ENCODE measurements at places on chromosomes 3 and 15. TPM values are rescaled to one million over a fixed set of nuclear protein-coding genes. Genes with fewer than 3 reads are reported as not detected.

DNA sequence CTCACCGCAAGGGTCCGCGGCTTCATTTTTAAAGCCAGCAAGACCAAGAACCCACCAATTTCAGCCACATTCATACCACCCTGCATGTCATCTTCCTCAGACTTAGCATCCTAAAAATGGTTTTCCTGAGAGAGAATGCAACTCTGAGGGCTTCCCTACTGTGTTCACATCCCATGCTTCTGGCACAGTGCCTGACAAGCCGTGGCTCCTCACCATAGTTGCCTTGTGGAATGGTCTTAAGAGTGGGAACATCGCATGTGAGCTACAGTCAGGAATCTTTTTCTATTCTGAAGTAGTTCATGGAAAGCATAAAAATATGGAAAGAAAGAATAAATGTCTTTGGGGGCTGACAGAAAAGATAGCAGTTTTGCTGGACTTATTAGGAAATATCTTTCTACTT is 120.3 kb downstream of the RAP2B start:
- DNase-seq = no peak

DNA sequence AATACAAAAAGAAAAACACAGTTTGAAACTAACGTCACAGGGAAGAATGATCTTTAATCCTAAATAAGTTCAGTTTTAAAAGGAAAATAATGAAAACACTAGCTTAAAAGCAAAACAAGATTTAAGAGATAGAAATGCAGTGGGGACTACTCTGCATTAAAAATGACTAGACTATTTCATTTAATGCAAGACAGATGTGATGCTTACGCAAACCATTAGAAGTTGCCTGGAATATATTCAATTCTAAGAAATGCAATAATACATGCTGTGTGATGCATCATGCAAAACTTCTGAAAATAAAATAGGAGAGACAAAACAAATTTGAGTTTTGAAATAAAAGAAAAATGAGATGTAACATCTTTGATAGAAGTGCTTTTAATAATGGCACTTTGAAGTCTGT is 97.6 kb upstream of the STRIT1 start:
- no peak for DNase-seq

DNA sequence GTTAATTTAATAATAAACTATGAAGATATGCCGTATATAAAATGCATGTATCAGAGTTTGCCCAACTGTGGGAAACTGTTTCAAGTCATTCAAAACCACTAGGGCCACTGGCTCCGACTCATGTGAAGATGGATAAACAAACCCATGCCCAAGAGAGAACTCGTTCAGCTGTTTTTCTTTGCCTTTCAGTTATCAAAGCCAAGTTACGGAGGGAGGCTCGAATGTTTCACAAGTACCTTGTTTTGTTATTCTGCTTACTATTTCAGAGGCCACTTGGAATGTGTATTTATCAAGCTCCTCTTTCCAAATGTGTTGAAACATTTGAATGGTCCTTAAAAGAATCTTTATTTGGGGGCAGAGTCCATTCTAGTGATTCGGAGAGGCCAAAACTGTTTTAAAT is 82.1 kb downstream of the DUT start:
- DNase-seq = no peak

- DNase-seq = peak; percentile 49
Observed at GRCh38 chr3:29153811-29154210, 127.1 kb upstream of the RBMS3 start.

MCCC1 gene
- total RNA-seq = 32.2 TPM

- no peak for DNase-seq
Observed at GRCh38 chr15:26882112-26882511, 15.2 kb downstream of the GABRA5 start.

SLC51A gene
- total RNA-seq = not detected

GRCh38 chr15:64749167-64749566 is 26.2 kb downstream of the RBPMS2 start:
- no peak for DNase-seq

DNA sequence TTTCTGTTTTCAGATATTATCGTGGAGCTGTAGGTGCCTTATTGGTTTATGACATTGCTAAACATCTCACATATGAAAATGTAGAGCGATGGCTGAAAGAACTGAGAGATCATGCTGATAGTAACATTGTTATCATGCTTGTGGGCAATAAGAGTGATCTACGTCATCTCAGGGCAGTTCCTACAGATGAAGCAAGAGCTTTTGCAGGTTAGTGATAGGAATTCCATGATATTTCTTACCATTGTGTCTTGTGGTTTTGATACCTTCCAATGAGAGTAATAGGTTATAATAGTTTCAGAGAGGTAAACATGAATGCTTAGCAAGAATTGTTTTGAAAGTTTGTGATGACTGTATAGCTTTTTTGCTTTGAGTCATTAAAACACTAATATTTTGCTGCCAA is 8.5 kb downstream of the RAB11A start:
- no peak for DNase-seq

DNA sequence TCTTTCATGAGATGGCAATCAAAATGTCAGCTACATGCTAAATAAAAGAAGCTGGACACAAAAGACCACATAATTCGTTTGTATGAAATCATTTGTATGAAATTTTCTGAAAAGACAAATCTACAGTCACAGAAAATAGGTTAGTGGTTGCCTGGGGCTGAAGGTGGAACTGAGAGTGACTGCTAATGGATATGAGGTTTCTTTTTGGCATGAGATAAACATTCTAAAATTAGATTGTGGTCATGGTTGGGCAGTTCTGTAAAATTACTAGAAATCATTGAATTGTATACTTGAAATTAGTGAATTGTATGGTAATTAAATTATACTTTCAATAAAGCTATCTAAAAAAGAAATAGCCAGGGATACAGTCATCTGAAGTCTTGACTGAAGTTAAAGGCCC is 2.7 kb upstream of the DMXL2 start:
- no peak for DNase-seq

DNA sequence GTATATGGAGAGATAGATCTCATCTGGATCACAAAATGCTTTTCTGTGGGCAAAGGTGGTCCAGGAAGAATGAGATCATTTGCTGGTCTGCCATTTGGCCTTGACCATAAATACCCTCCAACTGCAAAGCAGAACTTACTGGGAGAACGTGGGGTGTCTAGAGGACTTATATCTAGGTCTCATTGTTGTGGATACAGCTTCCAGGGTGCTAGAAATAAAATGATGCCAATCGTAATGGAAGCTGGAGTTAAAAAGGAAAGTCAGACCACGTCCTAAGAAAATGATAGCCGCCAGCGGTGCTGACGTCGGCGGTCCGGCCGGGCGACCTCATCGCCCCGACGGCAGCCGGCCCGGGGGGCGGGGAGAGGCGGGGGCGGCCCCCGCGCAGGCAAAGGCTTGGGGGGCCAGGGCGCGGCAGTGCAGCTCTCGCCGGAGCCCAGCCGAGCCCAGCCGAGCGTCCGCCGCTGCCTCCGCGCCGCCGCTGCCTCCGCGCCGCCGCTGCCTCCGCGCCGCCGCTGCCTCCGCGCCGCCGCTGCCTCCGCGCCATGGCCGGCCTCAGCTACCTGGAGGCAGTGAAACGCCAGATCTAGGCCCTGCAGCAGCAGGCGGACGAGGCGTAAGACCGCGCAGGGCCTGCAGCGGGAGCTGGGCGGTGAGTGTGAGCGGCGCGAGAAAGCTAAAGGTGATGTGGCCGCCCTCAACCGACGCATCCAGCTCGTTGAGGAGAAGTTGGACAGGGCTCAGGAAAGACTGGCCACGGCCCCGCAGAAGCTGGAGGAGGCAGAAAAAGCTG is 89.5 kb downstream of the EOMES start:
- DNase-seq = peak; percentile 57

- no peak for DNase-seq
Observed at GRCh38 chr15:33283576-33283975, 27.2 kb upstream of the RYR3 start.

GRCh38 chr3:172166261-172166660 is 126.9 kb downstream of the FNDC3B start:
- DNase-seq = no peak

DNA sequence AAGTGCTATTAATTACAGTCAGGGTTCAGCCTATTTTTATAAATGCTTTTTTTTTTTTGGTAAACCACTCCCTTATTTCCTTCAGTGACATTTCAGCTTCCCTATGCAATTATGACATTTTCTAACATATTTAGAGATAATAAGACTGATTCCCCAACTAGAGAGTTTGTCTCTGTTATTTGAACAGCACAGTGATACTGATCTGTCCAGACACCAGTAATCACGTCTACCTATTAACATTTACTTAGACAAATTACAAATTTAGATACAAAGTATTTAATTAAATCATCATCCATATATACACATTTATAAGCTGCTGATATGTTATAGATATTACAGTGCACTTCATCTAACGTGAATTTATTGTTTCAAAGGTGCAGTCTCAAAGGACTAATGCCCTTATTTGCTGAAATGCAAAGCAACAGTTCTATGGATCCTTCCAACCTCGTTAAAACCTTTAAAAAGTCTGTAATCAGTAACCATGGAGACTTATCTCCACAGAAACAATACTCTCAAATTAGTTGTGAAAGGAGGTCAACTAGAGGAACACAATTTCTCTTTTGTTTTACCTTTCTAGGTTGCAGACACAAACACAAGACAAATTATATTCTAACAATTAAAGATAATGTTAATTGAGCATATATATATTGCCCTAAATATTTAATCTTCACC is 1531.1 kb downstream of the SI start:
- no peak for DNase-seq

GRCh38 chr15:69000725-69001503 is 13.6 kb upstream of the NOX5 start:
- no peak for DNase-seq

DNA sequence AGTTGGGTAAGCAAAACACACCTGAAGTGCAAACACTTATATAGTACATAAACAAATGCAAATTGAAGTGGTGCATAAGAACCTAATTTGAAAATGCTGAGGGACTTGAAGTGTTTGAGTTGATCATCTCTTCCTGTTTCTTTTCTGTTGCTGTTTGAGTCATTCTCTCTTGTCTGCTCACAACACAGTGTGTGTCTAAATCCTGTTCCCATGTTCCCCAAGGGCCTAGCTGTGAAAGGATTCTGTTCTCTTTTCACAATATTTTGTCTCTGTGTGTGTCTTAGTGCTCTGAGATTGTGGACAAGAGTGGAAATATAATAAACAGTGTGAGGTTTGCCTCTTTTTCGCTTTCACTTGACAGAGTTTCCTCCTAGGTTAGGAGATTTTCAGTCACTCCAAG is 6.1 kb downstream of the CD96 start:
- no peak for DNase-seq

- no peak for DNase-seq
Observed at GRCh38 chr3:165814380-165814779, 22.8 kb downstream of the BCHE start.

- no peak for DNase-seq
Observed at GRCh38 chr3:60154011-60154410, 1097.2 kb downstream of the FHIT start.

GRCh38 chr15:57263520-57263919 is 112.8 kb upstream of the CGNL1 start:
- DNase-seq = no peak

GRCh38 chr15:73695773-73696640 is 11.8 kb downstream of the CD276 start:
- no peak for DNase-seq

GRCh38 chr3:13570391-13571194 is 21.7 kb downstream of the FBLN2 start:
- DNase-seq = no peak

SNURF gene
- total RNA-seq = 21.6 TPM

DNA sequence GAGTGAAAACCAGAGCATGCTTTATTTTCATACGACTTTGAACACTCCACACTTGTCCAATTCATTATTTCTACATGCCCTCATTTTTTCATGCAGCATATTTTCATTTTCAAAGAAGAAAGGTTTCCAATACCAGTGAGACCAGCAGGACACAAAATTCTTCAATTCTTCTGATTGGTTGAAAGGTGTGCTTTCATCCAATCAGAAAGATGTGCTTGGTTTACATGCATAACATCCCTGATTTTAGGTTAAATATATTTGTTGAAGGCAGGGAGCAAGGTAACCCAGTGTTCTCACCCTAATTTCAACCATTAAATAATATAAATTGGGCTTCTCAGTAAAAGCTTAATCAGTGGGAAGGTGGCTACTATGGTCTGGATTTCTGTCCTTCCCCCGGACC is 47.5 kb upstream of the PPIB start:
- no peak for DNase-seq

- no peak for DNase-seq
Observed at GRCh38 chr3:141273700-141274410, 42.2 kb downstream of the PXYLP1 start.

- peak; percentile 70 for DNase-seq
Observed at GRCh38 chr15:41936649-41937567, 35.4 kb downstream of the EHD4 start.

DNA sequence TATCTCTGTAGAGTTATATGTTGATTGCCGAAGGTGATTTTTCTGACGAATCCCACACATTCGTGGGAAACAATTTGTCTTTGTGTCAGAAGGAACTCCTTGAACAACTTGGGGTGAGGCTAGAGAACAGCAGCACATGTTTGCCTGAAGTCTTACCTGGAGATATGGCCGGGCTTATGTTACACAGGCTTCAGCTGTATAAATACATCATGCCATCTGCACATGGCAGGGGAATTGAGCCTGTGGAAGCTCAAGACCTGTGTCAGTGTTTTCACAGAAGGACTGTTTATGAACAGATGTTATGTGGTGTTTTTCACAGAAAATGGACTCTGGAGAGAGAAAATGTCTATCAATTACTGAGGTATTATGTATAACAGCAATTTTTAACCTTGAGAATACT is 203.6 kb upstream of the MDFIC2 start:
- DNase-seq = no peak

GRCh38 chr3:131608296-131608695 is 105.5 kb upstream of the MRPL3 start:
- no peak for DNase-seq

GRCh38 chr3:160697637-160698380 is 20.8 kb downstream of the ARL14 start:
- DNase-seq = no peak

GASK1A gene
- not detected for total RNA-seq

CHRD gene
- not detected for total RNA-seq

C15orf39 gene
- total RNA-seq = 35.7 TPM

- DNase-seq = peak; percentile 50
Observed at GRCh38 chr15:88918738-88919137, 5.6 kb upstream of the MFGE8 start.

GRCh38 chr3:178459038-178459410 is 77.2 kb upstream of the KCNMB2 start:
- no peak for DNase-seq

- no peak for DNase-seq
Observed at GRCh38 chr3:172089250-172089649, 49.9 kb downstream of the FNDC3B start.

DNA sequence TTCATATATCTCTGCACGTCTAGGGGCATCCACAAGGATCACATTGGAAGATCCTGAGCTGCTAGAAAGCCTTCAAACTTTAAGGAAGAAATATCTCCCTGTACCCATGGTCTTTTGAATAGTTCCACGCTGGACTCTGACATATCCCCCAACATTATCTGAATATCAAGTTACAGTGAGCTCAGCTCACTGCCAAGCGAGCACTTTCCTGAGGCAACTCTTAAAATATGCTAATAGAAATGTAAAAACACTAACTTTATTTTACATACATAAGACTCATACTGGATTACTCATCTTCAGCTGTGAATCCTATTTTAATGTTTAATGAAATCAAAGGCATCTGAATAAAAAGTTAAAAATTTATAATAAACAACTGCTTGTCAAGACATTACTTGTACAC is 420.2 kb upstream of the CCDC54 start:
- DNase-seq = no peak

- DNase-seq = no peak
Observed at GRCh38 chr3:112005091-112005672, 6.5 kb downstream of the TAGLN3 start.

GRCh38 chr15:90885432-90886290 is 1.4 kb downstream of the FES start:
- DNase-seq = peak; percentile 78

GRCh38 chr3:8712045-8712907 is 21.3 kb upstream of the CAV3 start:
- DNase-seq = no peak
